ENCODE measurements at places on chromosomes 3 and 15. TPM values are rescaled to one million over a fixed set of nuclear protein-coding genes. Genes with fewer than 3 reads are reported as not detected.

MESP2 gene
- total RNA-seq: not detected

SCN5A gene
- total RNA-seq: 0.45 TPM

GOLGA8B gene
- 93.4 TPM for total RNA-seq

GOLGA8J gene
- total RNA-seq: 1.5 TPM

CLDND1 gene
- 114 TPM for total RNA-seq

Measured in aorta (tissue), 5 donors.